ENCODE measurements at places on chromosomes 16 and 17. TPM values are rescaled to one million over a fixed set of nuclear protein-coding genes. Genes with fewer than 3 reads are reported as not detected.

The OR2C1 gene
- not detected for polyA plus RNA-seq

The SDR42E1 gene
- 0.43 TPM for polyA plus RNA-seq

The MT1G gene
- 8.0 TPM for polyA plus RNA-seq

The KRT33A gene
- not detected for polyA plus RNA-seq
